Parietal lobe (tissue), 2 donors: ENCODE measurements at places on chromosomes 12 and 14. TPM values are rescaled to one million over a fixed set of nuclear protein-coding genes. Genes with fewer than 3 reads are reported as not detected.

DEGS2 gene
- total RNA-seq, result 0.31 TPM

BCL11B gene
- total RNA-seq, result 48.5 TPM

KRT82 gene
- not detected for total RNA-seq

SOX5 gene
- 394 TPM for total RNA-seq

MMP17 gene
- 64.5 TPM for total RNA-seq

PLEKHG7 gene
- total RNA-seq, result not detected

PIWIL1 gene
- not detected for total RNA-seq

KRT83 gene
- not detected for total RNA-seq

KLRD1 gene
- 0.63 TPM for total RNA-seq

EFS gene
- 24.1 TPM for total RNA-seq

BMP4 gene
- not detected for total RNA-seq

GPX2 gene
- not detected for total RNA-seq

SIRT4 gene
- 2.2 TPM for total RNA-seq

STYK1 gene
- 4.7 TPM for total RNA-seq
